ENCODE measurements at places on chromosomes 11 and 22.
A peak's percentile ranks its signal among the peaks of the same experiment; 100 is the strongest.

GRCh38 chr11:131077340-131077739, 161.1 kb upstream of the SNX19 start:
- DNase-seq, result no peak

DNA sequence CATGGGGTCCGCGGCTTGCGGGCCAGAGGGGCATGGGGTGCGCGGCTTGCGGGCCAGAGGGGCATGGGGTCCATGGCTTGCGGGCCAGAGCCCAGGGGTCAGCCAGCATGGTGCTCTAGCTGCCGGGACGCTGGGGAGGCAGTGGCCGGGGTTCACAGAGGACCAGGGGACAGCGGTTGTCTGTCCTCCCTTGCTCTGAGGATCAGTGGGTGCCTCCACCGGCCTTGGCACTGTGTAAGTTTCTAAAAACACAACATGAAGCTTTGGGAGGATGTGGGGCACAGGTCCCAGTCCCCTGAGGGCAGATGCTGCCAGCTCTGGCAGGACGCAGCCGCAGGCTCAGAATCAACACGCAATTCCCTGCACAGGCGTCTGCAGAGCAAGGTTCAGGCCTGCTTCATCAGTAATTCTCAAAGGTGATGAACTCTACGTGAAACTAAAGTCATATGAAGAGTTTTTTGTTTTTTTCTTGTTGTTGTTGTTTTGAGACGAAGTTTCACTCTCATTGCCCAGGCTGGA, 3.0 kb downstream of the MLC1 start:
- DNase-seq, result no peak

DNA sequence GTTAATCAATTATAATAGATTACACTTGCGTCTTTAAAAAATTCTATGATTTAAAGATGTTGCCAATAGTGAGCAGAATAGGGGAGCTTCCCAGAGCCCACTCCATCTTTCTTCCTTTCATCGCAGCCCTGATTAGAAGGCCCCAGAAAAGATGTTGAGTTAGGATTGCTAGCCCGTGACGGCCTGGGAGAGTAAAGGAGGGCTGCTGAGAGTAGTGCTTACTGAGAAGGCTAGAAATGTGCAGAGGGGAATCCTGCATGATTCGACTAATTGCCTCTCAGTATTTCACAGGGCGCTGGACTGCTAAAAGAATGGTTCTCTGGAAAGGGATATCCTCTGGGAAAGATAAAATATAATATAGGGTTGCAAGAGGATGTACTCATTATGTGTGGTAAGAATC, 160.5 kb downstream of the C11orf87 start:
- DNase-seq, result no peak

- DNase-seq, result no peak
These were observed 19.0 kb downstream of the TSKU start for GRCh38 chr11:76802151-76802550.

GRCh38 chr11:56089697-56090096, 3.4 kb upstream of the OR8I2 start:
- DNase-seq, result no peak

DNA sequence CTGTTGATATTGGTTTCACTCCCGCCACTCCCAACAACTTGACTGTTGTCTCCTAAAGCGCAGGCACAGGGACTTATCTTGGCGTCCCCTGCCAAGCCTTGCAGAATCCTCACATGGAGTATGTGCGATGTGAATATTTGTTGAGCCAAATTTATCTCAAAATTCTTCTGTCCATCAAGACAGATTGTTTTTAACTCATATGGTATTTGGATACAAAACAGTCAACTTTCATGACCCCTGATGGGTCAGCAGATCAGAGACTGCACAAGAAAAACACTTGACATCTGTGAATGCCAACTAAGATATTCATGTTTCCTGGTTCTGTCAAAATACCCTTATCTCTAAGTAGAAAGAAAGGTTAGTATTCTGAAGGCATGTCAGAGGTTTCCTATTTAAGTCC, 221.7 kb upstream of the BLID start:
- DNase-seq, result no peak

GRCh38 chr22:46070803-46071450, 79.4 kb upstream of the PPARA start:
- DNase-seq, result peak; percentile 43
